ENCODE measurements at places on chromosomes 7 and 10.

DNA sequence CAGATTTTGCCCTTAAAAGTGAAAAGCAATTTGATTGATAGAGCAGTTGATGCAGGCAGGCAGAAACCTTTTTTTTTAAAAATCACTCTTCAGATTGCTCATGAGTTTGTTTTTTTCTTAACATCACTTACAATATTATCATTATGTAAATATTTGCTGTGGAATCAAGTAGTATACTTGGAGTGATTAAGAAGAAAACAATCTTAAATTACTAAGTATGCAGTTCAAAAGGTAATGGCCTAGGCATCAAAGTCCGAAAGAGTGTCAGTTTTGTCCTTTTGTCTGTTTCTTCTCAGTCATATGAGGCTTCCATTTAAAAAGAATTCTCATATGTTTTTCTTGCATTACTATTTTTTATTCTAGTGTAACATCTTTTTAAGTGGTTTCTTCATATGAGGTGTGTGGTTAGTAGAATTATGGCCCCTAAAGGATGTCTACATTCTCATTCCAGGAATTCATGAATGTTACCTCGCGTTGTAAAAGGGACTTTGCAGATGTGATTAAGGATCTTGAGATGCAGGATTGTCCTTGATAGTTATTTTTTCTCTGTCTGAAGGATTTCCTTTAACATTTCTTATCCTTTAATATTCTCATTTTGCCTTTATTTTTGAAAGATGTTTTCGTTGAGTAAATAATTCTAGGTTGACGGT lies 44.0 kb downstream of the BICC1 start:
- DNase-seq, result no peak

DNA sequence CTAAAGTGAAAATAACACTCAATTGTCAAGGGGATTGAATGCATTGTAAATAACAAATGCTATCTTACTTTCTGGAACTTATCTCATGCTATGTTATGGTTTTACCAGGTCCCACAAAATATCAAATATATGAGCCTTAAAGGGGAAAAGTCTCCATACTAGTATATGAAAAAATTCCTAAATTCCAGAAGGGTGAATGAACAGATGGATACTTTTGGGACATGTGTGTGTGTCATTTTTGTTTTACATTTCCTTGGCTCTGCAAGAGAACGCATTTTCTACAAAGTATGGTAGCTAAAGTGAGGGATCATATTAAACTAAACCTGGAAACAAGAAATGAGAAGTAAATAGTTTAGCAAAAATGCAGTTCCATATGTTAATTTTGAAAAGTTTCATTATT lies 682.8 kb downstream of the INHBA start:
- no peak for DNase-seq

DNA sequence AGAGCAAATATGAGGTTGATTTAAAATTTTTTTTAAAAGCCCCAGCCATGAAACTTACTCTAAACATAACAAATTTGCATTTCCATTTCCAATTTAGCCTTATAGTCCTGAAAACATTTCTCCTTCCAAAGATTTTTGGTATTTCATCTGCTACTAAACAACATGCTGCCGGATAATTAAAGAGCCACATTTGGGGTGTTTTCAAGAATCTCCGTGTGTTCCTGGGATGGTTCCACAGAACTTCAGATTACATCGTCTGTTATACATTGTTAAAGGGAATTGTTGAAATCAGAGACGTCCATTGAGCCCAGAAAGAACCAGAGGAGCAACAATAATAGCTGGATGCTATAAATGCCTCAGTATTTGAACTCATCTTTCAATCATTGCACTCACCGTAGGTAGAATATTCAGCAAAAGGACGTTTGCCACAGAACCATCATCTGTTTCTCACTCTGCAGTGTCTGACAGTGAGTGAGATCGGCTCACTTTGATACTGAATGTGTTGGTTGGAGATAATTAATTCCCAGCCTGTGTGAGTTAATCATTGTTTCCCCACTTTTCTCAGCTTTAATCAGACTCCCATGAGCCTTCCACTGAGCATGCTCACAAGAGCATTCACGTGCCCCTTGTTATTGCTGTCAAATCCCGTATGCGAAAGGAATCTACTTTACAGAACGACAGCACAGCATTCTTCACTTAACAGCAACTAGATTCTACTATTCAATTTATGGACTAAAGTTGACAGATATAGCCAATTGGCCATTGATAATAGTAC lies 128.4 kb upstream of the PALS2 start:
- DNase-seq, result no peak

DNA sequence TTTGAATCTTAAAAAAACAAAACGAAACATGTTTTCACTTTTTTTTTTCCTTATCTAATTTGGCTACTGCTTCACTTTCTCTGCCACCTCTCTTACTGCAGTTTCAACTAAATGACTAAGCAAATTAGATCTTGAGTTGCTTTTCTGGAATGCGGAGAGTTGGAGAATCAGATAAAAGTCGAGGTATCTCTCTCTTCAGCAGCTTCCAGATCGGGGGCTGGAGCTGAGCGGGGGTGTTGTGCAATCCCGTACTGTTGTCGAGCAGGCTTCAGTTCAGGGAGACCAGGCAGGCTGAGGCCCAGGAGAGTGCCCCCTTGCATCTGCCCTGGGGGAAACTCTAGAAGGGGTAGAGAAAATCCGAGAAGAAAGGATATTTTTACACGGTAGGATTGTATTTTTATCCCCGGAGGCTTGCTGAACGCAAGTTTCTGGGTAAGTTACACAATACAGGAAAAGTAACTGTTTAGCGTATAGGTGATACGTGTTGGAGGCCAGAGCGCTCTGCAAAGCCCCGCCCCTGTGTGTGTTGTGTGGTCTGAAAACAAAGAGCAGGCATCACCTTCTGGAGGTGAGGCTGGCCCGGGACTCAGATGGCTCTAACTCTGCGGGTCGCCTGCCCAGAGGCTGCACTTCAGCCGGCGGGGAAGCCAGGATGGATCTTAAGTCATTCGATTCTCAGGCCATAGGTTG lies 116.6 kb downstream of the KLF6 start:
- peak; percentile 62 for DNase-seq

DNA sequence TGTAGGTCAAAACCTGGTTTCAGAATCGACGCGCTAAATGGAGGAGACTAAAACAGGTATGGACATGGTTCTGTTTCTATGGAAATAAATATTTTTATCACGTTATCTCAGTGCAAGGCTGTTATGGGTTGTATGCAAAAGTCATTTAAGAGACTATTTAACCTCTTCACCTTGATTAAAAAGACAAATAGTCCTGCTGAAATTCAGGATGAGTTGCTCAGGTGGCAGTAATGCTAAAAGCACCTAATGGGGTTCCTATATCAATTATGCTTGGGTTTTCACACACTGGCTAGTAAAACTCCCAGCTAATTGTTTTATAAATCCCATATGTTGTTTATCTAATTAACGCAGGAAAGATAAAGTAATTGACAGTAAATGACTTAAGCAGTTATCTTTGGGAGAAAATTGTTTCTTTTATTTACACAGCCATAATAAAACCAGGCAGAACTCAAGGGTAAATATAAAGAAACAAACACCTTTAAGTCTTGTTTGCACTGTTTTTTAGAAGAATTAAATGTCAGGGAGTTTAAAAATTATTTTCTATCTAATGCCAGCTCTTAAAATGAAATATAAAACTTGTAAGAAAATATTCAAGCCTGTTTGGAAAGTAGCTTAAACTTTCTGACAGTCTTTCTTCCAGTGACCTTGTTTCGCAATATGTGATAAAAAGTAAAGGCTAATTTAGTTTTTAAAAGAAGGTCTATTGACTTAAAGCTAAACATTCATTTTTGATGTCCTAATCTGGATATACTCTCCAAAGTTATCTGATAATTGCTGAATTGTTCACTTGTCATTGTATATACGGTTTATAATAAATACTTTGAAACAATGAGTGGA lies 3.2 kb downstream of the HHEX start:
- DNase-seq, result no peak

GRCh38 chr10:70560511-70560941 lies 42.0 kb downstream of the PRF1 start:
- DNase-seq, result no peak

- no peak for DNase-seq
Measured at GRCh38 chr10:6987536-6987945, 407.5 kb upstream of the PRKCQ start.

- no peak for DNase-seq
Measured at GRCh38 chr7:6299774-6300173, 27.4 kb upstream of the CYTH3 start.

GRCh38 chr7:131284702-131285419 lies 42.8 kb upstream of the MKLN1 start:
- DNase-seq, result no peak

All from stimulated activated CD4-positive, alpha-beta T cell treated with anti-CD3 and anti-CD28 coated beads, Interleukin-2, amount 100 ng/mL, for 24 hours (primary cell).